Left ventricle myocardium inferior (tissue), 1 donor: ENCODE measurements at places on chromosomes 6 and 20.

DNA sequence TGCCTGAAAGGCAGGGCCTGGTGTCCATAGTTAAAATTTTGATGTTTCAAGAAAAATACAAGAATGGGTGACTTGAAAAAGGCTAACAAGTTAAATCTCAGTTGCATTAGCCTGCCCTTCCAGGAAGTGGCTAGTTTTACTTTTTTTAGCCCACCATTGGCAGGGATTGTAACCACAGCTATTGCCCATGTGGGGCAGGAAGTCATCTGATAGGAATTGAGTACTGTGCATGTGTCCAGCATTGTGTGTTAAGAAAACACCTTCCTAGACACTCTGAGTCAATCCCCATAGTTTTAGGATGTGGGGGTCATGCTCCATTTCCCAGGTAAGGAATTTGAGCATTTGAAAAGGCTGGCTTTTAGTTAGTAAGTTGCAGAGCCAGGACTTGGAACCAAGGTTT, 26.9 kb downstream of the LYRM2 start:
- DNase-seq = no peak

DNA sequence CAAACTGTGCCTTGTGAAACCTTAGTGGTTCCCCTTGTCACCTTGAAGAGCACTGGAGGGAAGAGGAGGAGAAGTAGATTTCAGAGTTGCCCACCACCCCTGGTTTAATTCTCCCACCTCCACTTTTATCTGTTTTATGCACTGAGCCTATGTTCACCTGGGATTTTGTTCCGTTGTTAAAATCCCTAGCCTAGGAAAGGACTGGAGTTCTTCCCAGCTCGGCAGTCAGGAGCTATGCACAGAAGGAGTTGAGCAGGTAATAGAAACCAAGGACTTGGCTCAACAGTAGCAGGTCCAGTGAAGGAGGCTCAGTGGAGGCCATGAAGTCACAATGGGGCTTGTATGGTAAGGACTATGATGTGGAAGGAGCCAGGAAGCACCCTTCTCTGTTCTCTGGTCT, 290.3 kb upstream of the PRND start:
- no peak for DNase-seq

- peak; percentile 90 for DNase-seq
Observed at GRCh38 chr20:844473-845225, 11.1 kb downstream of the FAM110A start.

DNA sequence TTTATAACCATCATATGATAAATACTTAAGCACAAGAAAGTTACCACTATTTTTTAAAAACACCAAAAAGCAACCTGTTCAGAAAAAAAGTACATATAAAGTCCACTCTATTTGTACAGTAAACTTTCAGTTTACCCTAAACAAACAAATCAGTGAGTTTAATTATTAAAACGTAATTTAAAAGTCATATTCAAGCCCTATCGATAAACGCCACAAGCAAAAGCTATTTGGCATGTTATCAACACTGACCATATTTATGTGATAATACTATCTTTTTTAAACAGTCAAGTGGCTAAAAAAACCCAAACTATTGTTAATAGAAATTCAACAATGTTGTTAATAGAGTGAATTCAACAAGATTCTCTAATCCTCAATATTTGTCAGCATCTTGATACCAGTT, 1.9 kb downstream of the KATNA1 start:
- DNase-seq = no peak

GRCh38 chr6:19804205-19805128, 32.7 kb upstream of the ID4 start:
- peak; percentile 95 for DNase-seq

- no peak for DNase-seq
Observed at GRCh38 chr6:140732155-140732554, 1357.7 kb upstream of the CITED2 start.

GRCh38 chr6:120954111-120954510, 380.2 kb downstream of the TBC1D32 start:
- DNase-seq = no peak

DNA sequence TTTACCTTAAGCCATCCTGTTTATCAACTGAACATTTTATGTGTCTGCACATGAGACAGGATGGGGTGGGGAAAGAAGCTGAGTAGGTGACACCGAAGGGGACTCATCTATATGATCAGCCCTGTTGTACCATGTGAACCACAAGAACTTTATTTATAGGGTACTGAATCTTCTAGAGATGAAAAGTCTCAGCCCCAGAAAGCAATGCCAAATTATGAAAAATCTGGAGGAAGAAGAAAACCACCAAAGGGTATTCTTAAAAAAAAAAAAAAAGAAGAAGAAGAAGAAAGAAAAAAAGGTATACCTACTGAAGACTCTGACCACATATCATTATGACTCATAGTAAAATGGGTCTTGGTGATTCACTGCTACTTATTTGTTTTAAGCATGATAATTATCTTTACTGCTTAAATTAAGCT, 39.8 kb upstream of the HBS1L start:
- no peak for DNase-seq

DNA sequence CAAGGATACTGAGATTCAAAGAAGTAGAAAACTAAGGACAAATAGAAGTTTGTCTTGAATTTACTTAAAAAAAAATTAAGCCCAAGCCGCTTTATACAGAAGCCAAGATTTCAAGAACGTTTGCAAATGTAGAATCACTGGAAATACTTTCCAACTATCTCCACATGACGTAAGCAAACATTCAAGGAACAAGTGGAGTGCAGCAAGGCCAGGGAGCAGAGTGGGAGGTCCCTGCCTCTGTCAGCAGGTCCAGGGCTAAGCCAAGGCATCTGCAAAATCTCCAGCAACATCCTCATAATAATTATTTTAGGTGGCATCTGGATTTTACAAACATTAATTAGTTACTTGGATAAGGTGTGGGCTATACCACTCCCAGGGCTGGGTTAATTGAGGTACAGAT, 60.1 kb upstream of the AKIRIN2 start:
- no peak for DNase-seq

- no peak for DNase-seq
Observed at GRCh38 chr6:152736687-152737273, 13.8 kb upstream of the VIP start.

DNA sequence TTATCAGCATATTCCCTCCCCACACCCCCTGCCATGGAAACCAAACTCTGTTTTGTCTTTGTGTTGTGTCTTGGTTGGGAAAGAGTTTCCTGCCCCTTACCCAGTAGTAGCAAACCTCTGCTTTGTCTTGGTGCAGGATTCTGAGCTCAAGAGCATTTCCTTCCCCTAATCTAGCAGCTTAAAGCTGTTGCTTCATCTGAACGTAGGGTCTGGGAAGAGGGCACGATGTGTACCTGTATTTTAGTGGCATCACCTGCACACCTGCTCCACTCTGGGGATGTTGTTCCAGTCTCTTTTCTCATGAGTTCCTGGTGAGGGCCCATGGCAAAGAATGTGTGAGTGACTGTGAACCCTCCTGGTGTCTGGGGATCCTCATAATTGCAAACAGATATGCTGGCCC, 164.7 kb downstream of the SCP2D1 start:
- no peak for DNase-seq

DNA sequence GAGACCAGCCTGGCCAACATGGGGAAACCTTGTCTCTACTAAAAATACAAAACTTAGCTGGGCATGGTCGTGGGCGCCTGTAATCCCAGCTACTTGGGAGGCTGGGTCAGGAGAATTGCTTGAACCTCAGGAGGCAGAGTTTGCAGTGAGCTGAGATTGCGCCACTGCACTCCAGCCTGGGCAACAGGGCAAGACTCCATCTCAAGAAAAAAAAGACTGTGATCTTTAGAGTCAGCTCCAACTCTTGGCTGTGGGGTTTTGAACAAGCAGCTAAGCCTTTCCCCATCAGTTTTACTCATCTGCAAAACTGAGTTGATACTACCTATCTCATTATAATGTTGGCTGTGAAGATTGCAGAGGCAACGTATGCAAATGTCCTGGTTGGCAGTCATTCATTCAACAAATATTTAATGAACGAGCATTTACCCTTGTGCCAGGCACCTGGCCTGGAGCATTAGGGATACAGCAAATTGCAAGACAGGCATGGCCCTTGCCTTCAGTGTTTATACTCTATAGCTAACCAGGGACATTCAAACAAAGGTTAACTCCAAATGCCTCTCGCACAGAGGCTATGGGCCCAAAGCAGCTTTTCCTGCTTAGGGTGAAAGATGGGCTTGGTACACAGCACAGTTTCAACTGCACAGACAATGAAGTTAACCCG, 37.8 kb downstream of the ILRUN start:
- no peak for DNase-seq

- no peak for DNase-seq
Observed at GRCh38 chr6:45504947-45505346, 127.2 kb upstream of the SUPT3H start.

- DNase-seq = no peak
Observed at GRCh38 chr6:113457751-113458150, 399.4 kb upstream of the MARCKS start.

DNA sequence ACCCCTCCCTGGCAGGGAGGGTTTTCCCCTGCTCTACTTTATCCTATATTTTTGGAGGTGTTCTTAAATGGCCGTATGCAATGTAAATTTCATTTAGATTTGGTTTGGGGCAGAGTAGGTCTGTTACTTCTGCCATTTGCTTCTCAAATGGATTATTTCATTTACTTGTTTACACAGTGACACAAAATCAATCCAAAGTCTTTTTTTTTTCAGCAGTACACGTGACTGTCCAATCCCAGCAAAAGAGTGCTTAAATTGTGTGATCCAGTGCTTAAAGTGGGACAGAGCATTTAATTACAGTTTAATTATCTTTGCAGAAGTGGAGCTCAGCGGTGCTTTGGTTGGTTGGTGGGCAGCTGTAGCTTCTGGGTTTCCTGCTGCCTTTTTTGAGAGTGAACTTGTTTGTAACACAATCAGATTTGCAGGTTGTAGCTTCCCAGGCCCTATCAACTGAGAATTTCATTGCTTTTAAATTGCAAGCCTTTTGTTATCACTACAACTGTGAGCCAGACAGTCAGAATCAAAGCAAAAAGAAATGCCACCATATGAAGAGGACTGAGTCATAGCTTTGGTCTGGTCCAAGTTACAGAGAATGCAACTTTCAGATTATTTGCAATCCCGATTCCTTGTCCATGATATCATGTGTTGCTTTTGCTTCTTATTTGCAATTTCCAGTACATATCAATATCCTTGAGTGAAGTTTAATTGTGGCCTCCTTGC, 216.9 kb downstream of the DOK5 start:
- no peak for DNase-seq

DNA sequence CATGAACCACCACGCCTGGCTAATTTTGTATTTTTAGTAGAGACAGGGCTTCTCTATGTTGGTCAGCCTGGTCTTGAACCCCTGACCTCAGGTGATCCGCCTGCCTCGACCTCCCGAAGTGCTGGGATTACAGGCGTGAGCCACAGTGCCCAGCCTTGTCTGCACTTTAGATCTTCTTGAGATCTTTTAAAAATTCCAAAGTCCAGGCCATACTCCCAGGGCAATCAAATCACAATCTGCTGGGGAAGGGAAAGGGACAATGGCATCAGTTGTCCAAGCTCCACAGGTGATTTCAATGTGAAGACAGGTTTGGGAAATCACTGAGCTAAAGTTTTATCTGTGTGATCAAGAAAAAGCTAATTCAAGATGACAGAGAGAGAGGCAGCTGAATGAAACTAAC, 16.9 kb downstream of the NCOA6 start:
- no peak for DNase-seq

DNA sequence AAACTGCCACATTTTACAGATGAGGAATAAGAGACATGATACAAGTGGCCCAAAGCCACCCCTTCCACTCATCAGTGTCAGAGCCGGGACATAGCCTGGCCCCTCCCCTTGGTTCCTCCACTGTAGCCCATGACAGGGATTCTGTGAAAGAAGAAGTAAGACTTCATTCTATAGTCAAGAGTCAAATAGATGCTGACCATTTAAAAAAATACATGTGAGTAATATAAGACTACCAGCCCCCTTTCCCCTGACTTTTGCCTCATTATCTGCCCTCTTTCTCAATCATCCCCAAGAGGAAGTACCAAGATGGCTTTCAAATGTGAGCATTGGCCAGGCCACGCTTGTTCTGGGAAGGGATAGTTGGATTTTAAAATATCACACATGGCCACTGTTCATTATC, 57.8 kb upstream of the TAB2 start:
- DNase-seq = no peak

DNA sequence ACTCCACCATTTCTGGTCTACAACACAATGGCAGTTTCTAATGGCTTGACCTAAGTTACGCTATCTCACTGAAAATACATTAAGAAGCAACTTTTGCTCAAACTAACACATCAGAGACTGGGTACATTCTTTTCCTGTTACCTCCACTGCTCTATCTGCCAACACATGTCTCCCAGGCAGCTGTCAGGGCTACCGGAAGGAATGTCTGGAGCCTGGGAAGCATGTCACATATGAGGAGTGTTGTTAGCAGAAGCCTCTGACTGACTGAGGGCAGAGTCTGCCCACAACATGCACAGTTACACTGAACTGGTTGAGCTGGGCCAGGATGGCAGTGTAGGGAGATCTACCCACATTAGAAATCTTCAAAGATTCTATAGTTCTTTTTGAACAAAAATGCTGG, 264.5 kb downstream of the KIF16B start:
- no peak for DNase-seq

DNA sequence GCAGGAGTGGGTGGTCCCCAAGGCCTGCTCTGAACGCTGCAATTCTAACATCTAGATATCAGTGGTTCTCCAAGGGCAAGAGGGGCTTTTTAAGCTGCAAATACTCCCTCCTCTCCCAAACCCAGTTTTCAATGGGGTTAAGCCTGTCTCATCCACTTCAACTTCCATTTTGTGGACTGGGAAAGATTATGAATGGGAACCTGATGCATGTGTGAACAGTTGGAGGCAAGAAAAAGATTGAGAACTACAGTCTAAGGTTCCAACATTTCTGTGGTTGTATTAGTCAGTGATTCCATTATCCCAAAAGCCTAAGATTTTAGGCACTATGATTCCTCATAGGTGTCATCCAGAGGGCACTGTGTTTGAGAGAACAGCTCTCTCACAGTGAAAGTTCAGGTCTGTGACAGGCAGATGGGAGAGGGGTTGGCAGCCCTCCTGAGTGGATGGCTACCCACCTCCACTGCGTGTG, 53.7 kb downstream of the HNF4A start:
- no peak for DNase-seq

- no peak for DNase-seq
Observed at GRCh38 chr6:144250276-144250675, 34.9 kb upstream of the UTRN start.

GRCh38 chr6:89554106-89554505, 84.4 kb downstream of the LYRM2 start:
- no peak for DNase-seq

GRCh38 chr6:73233048-73233447, 7.8 kb upstream of the KHDC1L start:
- DNase-seq = no peak

GRCh38 chr6:41497994-41498393, 48.2 kb upstream of the FOXP4 start:
- DNase-seq = no peak
